Spinal cord (tissue), 10 donors: ENCODE measurements at places on chromosomes 7 and 10. TPM values are rescaled to one million over a fixed set of nuclear protein-coding genes. Genes with fewer than 3 reads are reported as not detected.

Gene FBXL13
- 7.2 TPM for total RNA-seq

Gene MSS51
- total RNA-seq: 3.2 TPM

Gene CHST3
- 28.4 TPM for total RNA-seq

Gene KIAA1217
- 26.7 TPM for total RNA-seq

Gene GIMAP8
- total RNA-seq: 8.8 TPM

- no peaks in the 10 kb centered on the region for H3K27me3 ChIP-seq
- H3K4me3 ChIP-seq: no peak overlapping the region
- DNase-seq: no peak
- no peaks in the 10 kb centered on the region for H3K36me3 ChIP-seq
- peaks cover 3% of the 10 kb centered on the region for H3K4me1 ChIP-seq
These were observed 206.9 kb downstream of the WDR11 start for GRCh38 chr10:121058082-121058481.

GRCh38 chr10:94916423-94916822, 22.0 kb upstream of the CYP2C9 start:
- no peaks in the 10 kb centered on the region for H3K4me1 ChIP-seq
- H3K27ac ChIP-seq: no peak overlapping the region
- no peaks in the 10 kb centered on the region for H3K27me3 ChIP-seq
- H3K36me3 ChIP-seq: no peaks in the 10 kb centered on the region
- H3K4me3 ChIP-seq: no peak overlapping the region
- DNase-seq: no peak

- H3K4me3 ChIP-seq: no peak overlapping the region
- no peak for DNase-seq
- H3K27me3 ChIP-seq: no peaks in the 10 kb centered on the region
- no peak overlapping the region for H3K27ac ChIP-seq
These were observed 205.9 kb upstream of the PPP2R2D start for GRCh38 chr10:131694781-131695495.

- H3K4me1 ChIP-seq: no peaks in the 10 kb centered on the region
- no peaks in the 10 kb centered on the region for H3K36me3 ChIP-seq
- no peak overlapping the region for H3K4me3 ChIP-seq
- DNase-seq: no peak
- no peaks in the 10 kb centered on the region for H3K27me3 ChIP-seq
These were observed 231.9 kb upstream of the GRM3 start for GRCh38 chr7:86411814-86412213.

DNA sequence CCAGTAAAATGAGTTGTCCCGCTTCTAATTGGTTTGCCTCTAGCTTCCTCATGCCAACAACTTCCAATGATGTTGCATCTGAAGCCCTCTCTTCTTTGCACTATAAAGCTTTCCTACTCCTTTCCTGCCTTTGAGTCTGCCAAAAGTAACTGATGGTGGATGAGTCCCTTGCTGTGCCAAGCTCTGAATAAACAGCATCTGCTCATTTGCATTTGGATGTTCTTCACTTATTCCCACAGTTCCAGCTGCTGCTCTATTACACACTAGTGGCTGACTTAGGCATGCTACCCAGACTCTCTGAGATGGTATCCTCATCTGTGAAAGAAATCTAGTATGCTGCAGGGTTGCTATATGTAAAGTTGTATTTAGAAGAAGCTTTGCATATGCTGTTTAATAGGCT, 24.9 kb downstream of the SFR1 start:
- no peak overlapping the region for H3K4me3 ChIP-seq
- H3K4me1 ChIP-seq: no peaks in the 10 kb centered on the region
- H3K27me3 ChIP-seq: no peaks in the 10 kb centered on the region
- DNase-seq: peak; percentile 95
- H3K27ac ChIP-seq: no peak overlapping the region

DNA sequence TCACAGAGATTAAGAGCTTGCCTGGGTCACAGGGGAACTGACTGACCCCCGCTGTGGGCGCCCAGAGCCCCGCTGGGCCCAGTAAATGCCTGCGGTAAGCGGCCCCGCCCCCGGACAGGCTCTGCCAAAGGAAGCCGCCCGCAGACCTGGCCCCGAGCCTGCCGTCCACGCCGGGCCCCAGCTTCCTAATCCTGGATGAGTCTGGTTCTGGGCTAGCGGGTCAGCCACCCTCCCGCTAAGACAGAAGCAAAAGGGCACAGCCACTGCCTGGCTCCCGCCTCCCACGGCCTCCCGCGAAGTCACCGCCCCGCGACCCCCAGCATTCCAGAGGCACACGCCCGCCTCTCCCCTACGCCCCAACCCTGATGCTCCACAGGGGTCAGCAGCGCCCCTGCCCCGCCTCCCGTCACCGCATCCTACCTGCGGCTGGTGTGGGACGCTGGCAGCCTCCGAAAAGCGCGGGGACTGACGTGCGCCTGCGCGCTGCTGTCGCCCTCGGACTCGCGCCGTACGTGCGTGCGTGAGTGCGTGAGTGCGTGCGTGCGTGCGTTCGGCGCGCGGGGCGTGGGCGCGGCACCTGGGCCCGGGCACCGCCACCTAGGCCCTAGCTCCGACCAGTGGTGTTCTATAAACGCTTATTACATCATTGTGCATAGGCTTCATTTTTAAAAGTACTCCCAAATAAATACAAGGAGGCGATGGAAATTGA, at the start of gene FIGNL1:
TSS of gene FIGNL1 (minus strand) at position 470 of the 709 bp plus-strand sequence. CDS start 3,063 bp downstream, outside the sequence.
- no peak for DNase-seq
- peak within 1 kb of the TSS; percentile 35 for H3K27ac ChIP-seq
- H3K36me3 ChIP-seq: no peaks in the 10 kb centered on the region
- H3K4me1 ChIP-seq: peaks cover 16% of the 10 kb centered on the region
- peak within 1 kb of the TSS; percentile 80 for H3K4me3 ChIP-seq

- H3K4me3 ChIP-seq: peak overlapping the region; percentile 91
- peaks cover 10% of the 10 kb centered on the region for H3K4me1 ChIP-seq
- H3K36me3 ChIP-seq: no peaks in the 10 kb centered on the region
- H3K27me3 ChIP-seq: no peaks in the 10 kb centered on the region
These were observed 811 bp upstream of the ARHGAP12 start for GRCh38 chr10:31929261-31930022.

DNA sequence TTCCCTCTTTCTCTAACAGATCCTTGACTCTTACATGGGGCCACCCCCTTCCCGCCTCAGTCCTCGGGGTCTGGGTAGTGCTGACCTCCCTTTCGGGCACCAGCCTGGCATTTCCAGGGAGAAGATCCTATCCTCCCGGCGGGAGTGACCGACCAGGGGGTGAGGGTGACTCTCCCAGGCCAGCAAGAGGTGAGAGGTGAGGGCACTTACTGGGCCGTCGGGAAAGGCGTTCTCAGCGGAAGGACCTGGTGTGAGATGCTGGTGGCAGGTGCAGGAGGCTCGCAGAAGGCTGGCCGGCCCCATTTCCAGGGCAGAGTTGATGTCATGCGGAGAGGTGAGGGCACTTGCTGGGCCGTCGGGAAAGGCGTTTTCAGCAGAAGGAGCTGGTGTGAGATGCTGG, 4.2 kb upstream of the FOXL3 start:
- DNase-seq: no peak
- peaks cover 18% of the 10 kb centered on the region for H3K4me1 ChIP-seq
- no peaks in the 10 kb centered on the region for H3K36me3 ChIP-seq
- no peak overlapping the region for H3K27ac ChIP-seq

DNA sequence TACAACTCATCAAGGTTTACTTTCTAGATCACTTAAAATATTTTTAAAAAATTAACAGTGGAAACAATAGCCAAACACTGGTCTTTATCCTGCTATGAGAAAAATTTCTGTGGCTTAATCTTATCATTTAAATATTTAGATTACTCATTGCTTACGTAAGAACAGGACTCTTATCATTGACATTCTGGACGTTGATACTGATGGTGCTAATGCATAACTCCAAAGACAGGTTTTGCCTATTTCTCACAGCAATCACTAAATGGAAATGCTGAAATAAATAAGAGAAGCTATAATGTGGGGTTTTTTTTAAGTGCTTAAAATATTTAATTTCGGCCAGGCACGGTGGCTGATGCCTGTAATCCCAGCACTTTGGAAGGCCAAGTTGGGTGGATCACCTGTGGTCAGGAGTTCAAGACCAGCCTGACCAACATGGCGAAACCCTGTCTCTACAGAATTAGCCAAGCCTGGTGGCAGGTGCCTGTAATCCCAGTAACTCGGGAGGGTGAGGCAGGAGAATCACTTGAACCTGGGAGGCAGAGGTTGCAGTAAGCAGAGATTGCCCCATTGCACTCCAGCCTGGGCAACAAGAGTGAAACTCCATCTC, 195.0 kb downstream of the HGF start:
- no peak overlapping the region for H3K4me3 ChIP-seq
- H3K4me1 ChIP-seq: no peaks in the 10 kb centered on the region
- no peaks in the 10 kb centered on the region for H3K36me3 ChIP-seq

- peaks cover 3% of the 10 kb centered on the region for H3K4me1 ChIP-seq
- no peaks in the 10 kb centered on the region for H3K27me3 ChIP-seq
- DNase-seq: no peak
- no peaks in the 10 kb centered on the region for H3K36me3 ChIP-seq
- H3K4me3 ChIP-seq: no peak overlapping the region
These were observed 226.0 kb upstream of the ADARB2 start for GRCh38 chr10:1963341-1963740.

GRCh38 chr7:116433246-116433645, 66.3 kb upstream of the CAV2 start:
- no peak overlapping the region for H3K27ac ChIP-seq
- DNase-seq: no peak
- H3K27me3 ChIP-seq: no peaks in the 10 kb centered on the region
- no peaks in the 10 kb centered on the region for H3K36me3 ChIP-seq

DNA sequence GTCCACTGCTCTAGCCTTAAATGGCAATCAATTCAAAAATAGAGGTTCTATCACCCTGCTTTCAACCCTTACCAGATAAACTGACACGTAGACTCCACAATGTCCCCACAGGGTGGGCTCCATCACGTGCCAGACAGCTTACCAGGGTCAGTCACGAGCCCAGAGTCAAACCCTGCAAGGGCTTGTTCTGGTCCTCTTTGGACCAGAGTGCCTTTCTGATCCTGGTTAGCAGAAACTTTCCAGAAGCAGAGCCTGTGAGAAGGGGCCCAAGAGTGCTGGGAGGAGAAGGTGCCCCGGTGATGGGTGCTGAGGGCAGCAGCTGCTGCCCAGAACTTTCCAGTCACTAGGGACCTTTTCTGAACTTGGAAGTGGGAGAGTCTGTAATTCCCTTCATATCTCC, 354 bp upstream of the GIMAP5 start:
- H3K4me3 ChIP-seq: no peak overlapping the region
- H3K4me1 ChIP-seq: no peaks in the 10 kb centered on the region
- no peaks in the 10 kb centered on the region for H3K27me3 ChIP-seq
- peak overlapping the region; percentile 3 for H3K27ac ChIP-seq

DNA sequence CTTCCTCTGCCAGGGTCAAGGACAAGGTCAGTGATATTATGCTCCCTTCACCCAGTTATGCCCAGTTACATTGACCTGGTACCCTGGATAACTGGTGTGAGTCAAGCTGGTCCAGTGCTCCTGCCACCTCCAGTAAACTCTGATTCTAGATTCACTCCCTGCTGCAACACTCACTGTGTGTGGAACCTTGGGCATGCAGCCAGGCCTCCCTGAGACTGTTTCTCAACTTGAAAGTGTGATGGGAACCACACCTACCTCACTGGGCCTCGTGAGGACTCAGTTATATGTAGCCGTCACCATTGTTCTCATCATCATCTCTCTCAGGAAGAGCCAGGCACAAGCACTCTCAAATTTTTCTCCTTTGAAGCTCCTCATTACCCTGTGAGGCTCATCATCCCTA, 935 bp upstream of the ZNF736 start:
- H3K4me3 ChIP-seq: no peak overlapping the region
- H3K27me3 ChIP-seq: no peaks in the 10 kb centered on the region
- no peak for DNase-seq

GRCh38 chr7:73908123-73908611, 47.2 kb downstream of the TMEM270 start:
- no peaks in the 10 kb centered on the region for H3K27me3 ChIP-seq
- no peaks in the 10 kb centered on the region for H3K36me3 ChIP-seq
- H3K4me3 ChIP-seq: no peak overlapping the region
- DNase-seq: no peak
- H3K27ac ChIP-seq: no peak overlapping the region
- H3K4me1 ChIP-seq: peaks cover 3% of the 10 kb centered on the region

DNA sequence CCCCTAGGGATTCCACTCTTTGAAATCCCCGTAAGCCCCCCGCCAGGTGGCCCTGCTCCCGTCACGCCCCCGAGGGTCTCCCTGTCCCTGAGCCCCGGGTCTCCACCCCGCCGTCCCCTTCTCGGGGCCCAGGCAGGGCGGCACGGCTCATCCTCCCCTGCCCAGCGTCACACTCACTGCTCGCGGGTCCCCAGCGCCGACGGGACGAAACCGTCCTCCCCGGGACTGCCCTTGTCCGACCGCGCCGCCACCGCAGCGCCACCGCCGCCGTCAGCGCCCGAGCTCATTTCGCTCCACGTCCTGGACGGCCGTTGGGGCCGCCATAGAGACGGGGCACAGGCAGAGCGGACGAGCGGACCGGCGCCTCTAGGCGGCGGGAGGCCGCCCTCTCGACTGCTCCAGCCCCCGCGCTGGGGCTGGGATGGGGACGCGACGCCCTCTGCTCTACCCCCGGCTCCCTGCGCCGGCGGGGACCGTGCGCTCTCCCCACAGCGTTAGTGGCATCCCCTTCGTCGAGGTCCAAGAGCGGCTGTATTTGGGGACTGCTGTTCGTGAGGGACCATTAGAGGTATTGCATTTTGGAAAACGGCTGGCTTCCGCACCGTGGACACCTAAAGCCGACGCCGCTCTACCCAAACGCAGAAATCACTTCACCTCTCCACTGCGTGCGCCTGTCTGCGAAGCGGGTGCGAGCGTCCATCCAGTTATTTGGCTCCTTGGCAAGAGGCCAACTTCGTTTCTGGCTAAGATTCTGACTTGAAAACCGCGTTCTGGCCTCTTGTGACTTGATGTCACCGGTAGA, at the start of gene EEF1AKMT2:
TSS of gene EEF1AKMT2 (minus strand) at position 341 of the 802 bp plus-strand sequence. CDS start at position 287, 54 bp downstream.
- H3K27me3 ChIP-seq: no peaks in the 10 kb centered on the region
- peak within 1 kb of the TSS; percentile 79 for H3K4me3 ChIP-seq
- peaks cover 10% of the 10 kb centered on the region for H3K36me3 ChIP-seq

DNA sequence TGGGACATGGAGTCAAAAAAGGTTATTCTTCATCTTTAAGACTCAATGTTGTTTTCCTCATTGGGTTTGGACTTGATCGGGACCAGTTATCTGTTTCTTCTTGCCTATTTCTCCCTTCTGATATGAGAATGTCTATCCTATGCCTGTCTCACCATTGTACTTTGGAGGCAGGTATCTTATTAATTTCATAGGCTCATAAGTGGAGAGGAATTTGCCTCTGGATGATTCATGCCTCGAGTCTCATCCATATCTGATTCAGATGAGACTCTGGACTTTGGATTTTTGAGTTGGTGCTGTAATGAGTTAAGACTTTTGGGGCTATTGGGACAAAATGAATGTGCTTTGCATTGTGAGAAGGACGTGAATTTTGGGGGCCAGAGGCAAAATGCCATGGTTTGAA, 36.2 kb upstream of the CCDC7 start:
- H3K27me3 ChIP-seq: no peaks in the 10 kb centered on the region
- H3K27ac ChIP-seq: no peak overlapping the region
- no peak overlapping the region for H3K4me3 ChIP-seq

GRCh38 chr7:91193141-91193540, 71.1 kb upstream of the FZD1 start:
- DNase-seq: no peak
- H3K4me3 ChIP-seq: no peak overlapping the region
- H3K27me3 ChIP-seq: no peaks in the 10 kb centered on the region
- H3K4me1 ChIP-seq: no peaks in the 10 kb centered on the region
- no peaks in the 10 kb centered on the region for H3K36me3 ChIP-seq
- H3K27ac ChIP-seq: no peak overlapping the region

GRCh38 chr10:24622781-24623301, 100.8 kb downstream of the ARHGAP21 start:
- H3K4me3 ChIP-seq: no peak overlapping the region
- no peak overlapping the region for H3K27ac ChIP-seq

- DNase-seq: peak; percentile 51
- peak overlapping the region; percentile 72 for H3K4me3 ChIP-seq
- H3K27ac ChIP-seq: peak overlapping the region; percentile 91
- peaks cover 24% of the 10 kb centered on the region for H3K27me3 ChIP-seq
- H3K4me1 ChIP-seq: peaks cover 41% of the 10 kb centered on the region
These were observed 2.2 kb downstream of the TRIL start for GRCh38 chr7:28955718-28956607.
